ENCODE measurements at places on chromosomes 2 and 18.

- no peak for DNase-seq
Measured at GRCh38 chr18:13185675-13186198, 32.8 kb upstream of the LDLRAD4 start.

GRCh38 chr2:110780461-110780860 is 48.1 kb downstream of the ACOXL start:
- no peak for DNase-seq

- no peak for DNase-seq
Measured at GRCh38 chr2:42186366-42186765, 17.2 kb downstream of the EML4 start.

- DNase-seq: no peak
Measured at GRCh38 chr18:75124991-75125381, 84.0 kb downstream of the PTGR3 start.

GRCh38 chr18:63881851-63882250 is 5.7 kb upstream of the SERPINB2 start:
- DNase-seq: no peak

DNA sequence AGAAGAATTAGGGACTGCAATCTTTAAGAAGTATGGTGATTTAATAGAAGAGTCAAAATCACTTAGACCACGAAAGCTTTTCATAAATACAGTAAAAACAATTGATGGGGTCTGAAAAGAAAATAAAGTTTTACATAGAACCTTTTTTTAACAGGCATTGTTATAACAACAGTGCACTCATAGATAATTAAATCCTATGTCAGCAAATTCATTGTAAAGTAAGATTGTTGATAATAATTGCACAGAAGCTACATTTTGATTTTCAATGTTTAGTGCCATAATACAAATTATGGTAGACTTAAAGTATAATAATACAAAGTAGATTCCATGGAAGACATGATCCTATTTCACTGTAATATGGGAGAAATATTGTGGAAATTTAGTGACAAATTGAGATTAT is 130.7 kb upstream of the FSIP2 start:
- DNase-seq: no peak

DNA sequence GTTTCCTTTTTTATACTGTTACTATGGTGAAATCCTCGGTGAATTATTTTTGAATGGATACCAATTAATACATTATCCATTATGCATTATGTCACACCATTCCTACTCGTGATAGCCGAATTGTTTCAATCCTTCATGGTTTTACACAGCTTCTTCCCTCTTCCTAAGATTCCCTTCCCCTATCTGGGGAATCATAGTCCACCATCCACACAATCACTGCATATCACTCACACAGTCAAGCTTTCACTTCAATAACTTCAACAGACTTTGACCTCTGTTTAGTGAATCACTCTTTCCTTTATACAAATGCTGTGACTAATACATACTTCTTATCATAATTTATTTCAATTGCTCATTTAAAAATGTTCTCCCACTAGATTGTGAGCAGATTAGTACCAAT is 1108.1 kb upstream of the LRRTM1 start:
- DNase-seq: no peak

- no peak for DNase-seq
Measured at GRCh38 chr18:4358618-4359017, 96.5 kb downstream of the DLGAP1 start.

Measured in anterior cingulate cortex (tissue), 58 donors.